ENCODE measurements at places on chromosomes 12 and 14.
A peak's percentile ranks its signal among the peaks of the same experiment; 100 is the strongest.

DNA sequence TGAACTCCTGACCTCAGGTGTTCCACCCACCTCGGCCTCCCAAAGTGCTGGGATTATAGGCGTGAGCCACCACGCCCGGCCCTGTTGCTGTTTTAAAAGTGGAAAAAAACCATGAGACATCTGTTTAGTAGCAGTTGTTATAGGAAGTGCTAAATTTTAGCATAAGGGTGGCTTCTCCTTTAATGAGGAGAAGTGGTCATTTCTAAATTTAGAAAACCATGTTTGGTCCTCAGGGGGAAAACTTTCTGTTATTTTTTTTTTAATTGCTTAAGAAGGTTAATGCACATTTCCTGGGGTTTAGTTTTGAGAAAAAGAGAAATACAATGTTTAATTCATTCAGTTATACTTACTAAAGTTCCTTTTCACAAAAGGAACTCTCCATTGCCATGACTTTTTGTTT is 102.1 kb downstream of the MYRFL start:
- no peaks in the 10 kb centered on the region for H3K27me3 ChIP-seq
- H3K4me3 ChIP-seq = no peak overlapping the region

DNA sequence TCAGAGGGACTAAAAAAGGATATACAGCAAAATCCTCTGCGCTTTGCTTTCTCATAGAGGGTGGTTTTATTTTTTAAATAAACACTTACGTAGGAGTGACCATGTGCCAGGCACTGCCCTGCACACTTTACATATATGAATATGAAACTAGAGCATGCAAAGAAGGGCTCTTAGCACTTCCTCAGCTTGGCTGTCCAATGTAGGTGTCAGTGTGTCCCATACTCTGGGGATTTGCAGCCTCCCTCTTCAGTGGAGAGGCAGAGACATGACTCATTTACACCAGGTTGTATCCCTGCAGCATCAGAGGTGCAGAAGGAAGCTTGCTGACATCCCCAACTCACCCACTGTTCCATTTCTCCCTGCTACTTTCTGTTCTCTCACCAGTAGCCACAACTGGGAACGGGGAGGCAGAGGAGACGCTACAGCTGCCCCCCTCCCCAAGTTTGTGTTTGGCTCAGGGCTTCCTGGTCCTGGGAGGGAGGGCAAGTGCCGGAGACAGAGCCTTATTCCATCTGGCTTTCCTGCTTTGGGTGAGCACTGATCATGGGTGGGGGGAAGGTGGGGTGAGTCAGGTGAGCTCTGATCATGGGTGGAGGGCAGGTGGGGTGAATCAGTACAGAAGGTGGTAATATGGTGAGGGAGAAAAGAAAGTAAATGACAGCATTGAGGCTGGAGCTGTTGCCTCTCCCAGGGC is 4.9 kb upstream of the KRT5 start:
- no peak overlapping the region for H3K4me3 ChIP-seq
- no peaks in the 10 kb centered on the region for H3K27me3 ChIP-seq
- H3K36me3 ChIP-seq = no peaks in the 10 kb centered on the region

DNA sequence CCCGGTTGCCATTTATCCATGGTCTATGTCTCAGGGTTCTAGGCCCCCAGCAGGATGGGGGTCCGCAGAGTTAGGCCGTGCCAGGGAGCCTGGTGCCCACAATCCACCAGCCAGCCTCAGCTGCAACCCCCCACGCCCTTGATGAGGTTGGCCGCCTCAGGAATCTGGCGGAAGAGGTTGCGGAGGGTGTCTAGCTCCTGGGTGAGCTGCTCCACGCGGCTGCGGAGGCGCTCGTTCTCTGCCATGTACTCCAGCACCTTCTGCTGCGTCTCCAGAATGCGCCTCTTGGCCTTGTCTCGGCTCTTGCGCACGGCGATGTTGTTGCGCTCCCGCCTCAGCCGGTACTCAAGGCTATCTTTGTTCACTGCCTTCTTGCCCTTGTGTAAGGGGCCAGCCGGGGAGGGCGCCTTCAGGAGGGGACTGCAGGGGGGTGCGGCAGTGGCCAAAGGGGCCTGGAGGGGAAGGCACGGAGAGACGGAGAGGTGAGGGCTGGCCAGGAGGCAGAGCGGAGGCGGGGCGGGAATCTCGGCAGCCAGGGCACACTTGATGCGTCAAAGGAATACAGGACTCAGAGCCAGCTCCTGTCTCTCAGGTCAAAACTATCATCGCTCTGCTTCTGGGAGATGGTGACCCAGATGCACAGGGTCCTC is 1.6 kb downstream of the CEBPE start:
- no peak overlapping the region for H3K4me3 ChIP-seq
- peaks cover 65% of the 10 kb centered on the region for H3K4me1 ChIP-seq
- no peak overlapping the region for H3K27ac ChIP-seq
- no peaks in the 10 kb centered on the region for H3K27me3 ChIP-seq
- H3K36me3 ChIP-seq = no peaks in the 10 kb centered on the region
- no peak for DNase-seq

DNA sequence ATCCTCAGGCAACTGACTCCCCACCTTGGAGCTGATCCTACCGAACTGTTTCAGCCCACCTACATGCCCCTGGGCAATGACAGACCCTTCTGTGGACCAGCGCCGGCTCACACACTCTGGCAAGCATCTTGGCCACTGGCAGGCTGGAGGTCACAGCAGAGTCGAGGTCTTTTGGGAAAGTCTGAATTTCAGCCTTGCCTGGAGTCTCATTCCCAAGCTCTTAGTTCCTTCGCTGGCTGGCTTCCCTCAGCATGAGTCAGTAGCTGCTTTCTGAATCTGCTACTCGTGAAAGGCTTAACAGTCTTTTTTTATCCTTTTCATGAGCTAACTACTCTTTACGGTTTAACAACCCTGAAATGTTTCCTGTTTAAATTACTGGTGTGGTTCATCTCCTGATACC is 44.5 kb downstream of the ASCL4 start:
- H3K4me3 ChIP-seq = no peak overlapping the region
- no peaks in the 10 kb centered on the region for H3K27me3 ChIP-seq
- H3K4me1 ChIP-seq = no peaks in the 10 kb centered on the region
- DNase-seq = no peak
- H3K36me3 ChIP-seq = no peaks in the 10 kb centered on the region
- H3K27ac ChIP-seq = no peak overlapping the region

GRCh38 chr14:99896361-99896760 is 103.1 kb downstream of the EML1 start:
- no peak overlapping the region for H3K4me3 ChIP-seq
- DNase-seq = no peak
- no peak overlapping the region for H3K27ac ChIP-seq
- no peaks in the 10 kb centered on the region for H3K27me3 ChIP-seq

DNA sequence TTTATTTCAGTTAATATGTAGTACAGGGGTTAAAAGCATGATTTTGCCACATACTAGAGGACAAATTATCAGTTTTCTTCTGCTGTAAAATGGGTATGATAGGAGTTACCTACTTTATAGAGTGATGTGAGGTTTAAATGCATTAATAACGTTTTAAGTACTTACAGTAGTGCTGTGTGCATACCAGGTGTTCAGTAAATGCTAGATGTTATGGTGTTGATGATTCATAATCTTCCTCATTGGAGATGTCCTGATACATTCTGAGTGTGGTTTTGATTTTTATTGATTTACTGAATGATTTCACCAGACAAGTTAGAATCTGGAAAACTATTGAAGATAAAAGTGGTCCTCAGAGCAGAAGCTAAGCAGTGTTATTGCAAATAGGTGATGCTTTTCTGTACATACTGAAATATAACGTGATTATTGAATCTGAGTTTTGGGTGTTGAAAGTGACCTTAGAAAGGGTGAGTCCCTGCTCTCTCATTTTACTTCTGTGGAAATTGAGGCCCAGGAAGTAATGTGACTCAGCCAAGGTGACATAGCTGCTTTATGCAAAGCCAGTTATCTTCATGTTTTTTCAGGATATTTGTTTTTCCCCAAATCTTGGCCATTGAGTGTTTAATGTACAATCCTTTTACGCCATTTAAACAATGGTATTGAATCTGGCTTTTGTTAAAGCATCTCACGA is 54.7 kb downstream of the VRK1 start:
- H3K4me3 ChIP-seq = no peak overlapping the region
- H3K27ac ChIP-seq = no peak overlapping the region
- no peaks in the 10 kb centered on the region for H3K4me1 ChIP-seq
- no peaks in the 10 kb centered on the region for H3K27me3 ChIP-seq
- DNase-seq = no peak

GRCh38 chr12:2560356-2560755 is 234.4 kb upstream of the FKBP4 start:
- H3K4me1 ChIP-seq = no peaks in the 10 kb centered on the region
- H3K27me3 ChIP-seq = no peaks in the 10 kb centered on the region
- no peak overlapping the region for H3K27ac ChIP-seq
- no peak overlapping the region for H3K4me3 ChIP-seq

GRCh38 chr14:50835280-50835679 is 4.3 kb upstream of the NIN start:
- H3K4me3 ChIP-seq = peak overlapping the region; percentile 10
- DNase-seq = no peak
- no peaks in the 10 kb centered on the region for H3K27me3 ChIP-seq
- H3K4me1 ChIP-seq = peaks cover 25% of the 10 kb centered on the region
- H3K36me3 ChIP-seq = no peaks in the 10 kb centered on the region

DNA sequence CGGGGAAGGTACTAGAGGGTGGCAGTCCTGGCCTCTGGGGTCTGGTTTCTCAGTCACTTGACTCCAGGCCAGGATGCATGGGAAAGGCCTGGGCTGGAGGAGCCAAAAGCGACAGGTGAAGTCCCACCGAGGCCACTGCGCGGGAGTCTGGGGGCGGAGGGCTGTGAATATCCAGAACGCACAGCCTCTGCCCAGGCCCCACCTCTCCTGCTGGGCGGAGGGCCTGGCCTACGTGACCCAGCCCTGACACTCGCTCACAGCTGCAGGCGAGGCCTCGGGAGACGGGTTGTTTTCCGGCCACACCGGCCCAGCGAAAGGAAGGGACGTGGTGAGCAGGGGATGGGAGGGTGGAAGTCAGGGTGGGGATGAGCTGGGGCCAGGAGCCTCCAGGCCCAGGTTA is 91.2 kb downstream of the RFLNA start:
- no peak overlapping the region for H3K4me3 ChIP-seq
- no peak overlapping the region for H3K27ac ChIP-seq
- DNase-seq = no peak
- no peaks in the 10 kb centered on the region for H3K36me3 ChIP-seq
- no peaks in the 10 kb centered on the region for H3K27me3 ChIP-seq
- peaks cover 11% of the 10 kb centered on the region for H3K4me1 ChIP-seq

- no peak overlapping the region for H3K4me3 ChIP-seq
- no peaks in the 10 kb centered on the region for H3K27me3 ChIP-seq
- no peaks in the 10 kb centered on the region for H3K36me3 ChIP-seq
- H3K4me1 ChIP-seq = peaks cover 9% of the 10 kb centered on the region
- H3K27ac ChIP-seq = no peak overlapping the region
These were observed 38.8 kb upstream of the NINJ2 start for GRCh38 chr12:701896-702539.

DNA sequence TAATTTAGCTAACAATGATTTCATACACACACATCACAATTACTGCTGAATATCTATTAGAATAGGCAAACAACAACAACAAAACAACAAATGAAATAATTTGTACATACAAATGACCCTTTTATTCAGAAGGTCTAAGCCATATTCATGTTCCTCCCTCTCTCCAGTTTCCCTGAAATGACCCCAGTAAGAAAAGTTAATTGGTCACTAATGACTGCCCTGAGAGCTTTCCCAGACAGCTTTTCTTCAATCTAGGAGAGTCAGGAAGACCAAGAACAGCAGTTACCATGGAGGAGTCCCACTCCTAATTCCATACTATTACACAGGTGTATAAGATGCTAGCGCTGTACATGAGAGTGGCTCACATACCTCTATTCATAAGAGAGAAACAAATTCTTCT is 121.2 kb upstream of the GRIP1 start:
- H3K36me3 ChIP-seq = no peaks in the 10 kb centered on the region
- H3K27me3 ChIP-seq = no peaks in the 10 kb centered on the region
- no peak overlapping the region for H3K27ac ChIP-seq
- no peaks in the 10 kb centered on the region for H3K4me1 ChIP-seq
- no peak overlapping the region for H3K4me3 ChIP-seq
- DNase-seq = no peak

DNA sequence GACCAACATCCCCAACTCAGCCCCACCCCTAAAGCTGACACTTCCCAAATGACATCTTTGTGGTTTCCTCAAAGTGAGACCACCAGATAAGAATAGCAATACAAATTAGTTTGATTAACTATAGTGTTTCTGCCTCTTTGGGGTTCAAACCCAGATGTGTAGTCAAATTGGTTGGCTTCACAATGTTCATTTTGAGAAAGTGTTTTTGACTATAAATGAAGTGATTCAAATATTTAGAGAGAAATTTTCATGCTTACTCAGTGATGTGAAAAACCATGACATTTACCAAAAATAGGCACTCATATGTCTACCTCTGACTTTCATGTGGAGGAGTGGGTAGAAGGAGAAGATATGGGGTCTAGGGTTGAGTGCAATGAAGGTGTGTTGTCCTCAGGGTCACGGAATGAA is 218.4 kb downstream of the BCAT1 start:
- no peak overlapping the region for H3K27ac ChIP-seq
- peaks cover 3% of the 10 kb centered on the region for H3K27me3 ChIP-seq
- no peaks in the 10 kb centered on the region for H3K4me1 ChIP-seq
- H3K36me3 ChIP-seq = no peaks in the 10 kb centered on the region
- DNase-seq = no peak

DNA sequence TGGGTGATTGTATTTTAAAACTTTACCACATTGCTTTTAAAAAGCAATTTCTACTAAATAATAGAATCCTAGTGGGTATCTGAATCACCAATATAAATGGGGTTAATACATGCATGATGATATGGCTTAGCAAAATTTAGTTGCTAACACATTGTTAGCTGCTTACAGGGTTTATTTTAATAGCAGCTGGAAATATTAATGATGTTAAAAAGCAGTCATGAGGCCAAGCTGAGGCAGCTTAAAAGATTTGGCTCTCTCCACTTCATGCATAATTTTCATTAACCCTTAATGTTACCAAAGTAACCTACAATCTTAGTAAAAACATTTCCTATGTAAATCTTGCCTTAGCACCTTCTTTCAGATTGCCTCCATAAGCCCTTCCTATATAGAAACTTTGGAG is 49.2 kb upstream of the CNOT2 start:
- no peaks in the 10 kb centered on the region for H3K36me3 ChIP-seq
- no peak overlapping the region for H3K27ac ChIP-seq
- H3K27me3 ChIP-seq = no peaks in the 10 kb centered on the region
- DNase-seq = no peak
- no peak overlapping the region for H3K4me3 ChIP-seq

- no peak overlapping the region for H3K27ac ChIP-seq
- no peaks in the 10 kb centered on the region for H3K27me3 ChIP-seq
- peaks cover 38% of the 10 kb centered on the region for H3K4me1 ChIP-seq
- H3K4me3 ChIP-seq = no peak overlapping the region
- no peak for DNase-seq
These were observed 22.9 kb downstream of the VDR start for GRCh38 chr12:47881826-47882427.
